ENCODE measurements at places on chromosomes 13 and 19.

GRCh38 chr13:50126993-50127725 lies 111.9 kb downstream of the KCNRG start:
- no peak for DNase-seq

GRCh38 chr13:109611912-109612691 lies 174.3 kb downstream of the IRS2 start:
- no peak for DNase-seq

DNA sequence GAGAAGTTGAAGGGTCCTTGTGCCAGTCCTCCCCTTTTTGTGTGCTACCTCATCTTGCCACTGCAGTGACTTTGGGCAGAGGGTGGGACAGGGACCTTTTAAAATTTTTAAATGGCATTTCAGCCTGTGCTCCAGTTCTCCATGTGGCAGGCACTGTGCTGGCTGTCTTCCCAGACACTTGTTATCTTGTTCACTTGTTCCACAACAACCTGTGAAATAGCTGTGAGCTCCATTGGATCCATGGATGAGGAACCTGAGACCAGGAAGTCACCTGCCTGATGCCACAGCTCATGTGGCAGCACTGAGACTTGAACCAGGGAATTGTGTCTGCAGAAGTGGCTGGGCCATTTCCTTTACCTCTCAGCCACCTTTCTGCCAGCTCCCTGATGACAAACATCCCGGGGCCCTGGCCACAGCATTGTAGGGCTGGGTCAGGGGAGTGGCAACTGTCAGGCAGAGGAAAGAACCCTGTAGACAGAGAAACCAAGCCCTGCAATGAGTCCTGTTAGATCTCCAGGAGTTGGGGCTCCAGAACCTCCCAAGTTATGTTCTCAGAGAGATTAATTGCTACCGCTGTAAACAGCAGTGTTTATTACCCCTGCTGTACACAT lies 6.4 kb downstream of the EGLN2 start:
- DNase-seq = no peak

DNA sequence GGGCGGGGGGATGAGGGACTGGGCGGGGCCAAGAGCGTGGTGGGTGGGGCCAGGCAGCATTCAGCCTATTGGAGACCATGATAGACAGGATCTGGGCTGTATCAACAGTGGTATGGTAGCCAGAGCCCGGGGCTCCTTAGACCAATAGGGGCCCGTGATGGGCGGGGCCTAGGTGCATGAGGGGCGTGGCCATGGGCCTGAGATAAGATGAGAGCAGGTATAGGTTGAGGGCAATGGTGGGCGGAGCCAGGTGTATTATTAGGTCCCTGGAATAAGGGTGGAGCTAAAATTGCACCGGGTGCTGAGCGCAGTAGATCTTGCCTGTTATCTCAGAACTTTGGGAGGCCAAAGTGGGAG lies 5.3 kb downstream of the ABCA7 start:
- no peak for DNase-seq

GRCh38 chr13:53569453-53569852 lies 540.8 kb downstream of the OLFM4 start:
- DNase-seq = no peak

DNA sequence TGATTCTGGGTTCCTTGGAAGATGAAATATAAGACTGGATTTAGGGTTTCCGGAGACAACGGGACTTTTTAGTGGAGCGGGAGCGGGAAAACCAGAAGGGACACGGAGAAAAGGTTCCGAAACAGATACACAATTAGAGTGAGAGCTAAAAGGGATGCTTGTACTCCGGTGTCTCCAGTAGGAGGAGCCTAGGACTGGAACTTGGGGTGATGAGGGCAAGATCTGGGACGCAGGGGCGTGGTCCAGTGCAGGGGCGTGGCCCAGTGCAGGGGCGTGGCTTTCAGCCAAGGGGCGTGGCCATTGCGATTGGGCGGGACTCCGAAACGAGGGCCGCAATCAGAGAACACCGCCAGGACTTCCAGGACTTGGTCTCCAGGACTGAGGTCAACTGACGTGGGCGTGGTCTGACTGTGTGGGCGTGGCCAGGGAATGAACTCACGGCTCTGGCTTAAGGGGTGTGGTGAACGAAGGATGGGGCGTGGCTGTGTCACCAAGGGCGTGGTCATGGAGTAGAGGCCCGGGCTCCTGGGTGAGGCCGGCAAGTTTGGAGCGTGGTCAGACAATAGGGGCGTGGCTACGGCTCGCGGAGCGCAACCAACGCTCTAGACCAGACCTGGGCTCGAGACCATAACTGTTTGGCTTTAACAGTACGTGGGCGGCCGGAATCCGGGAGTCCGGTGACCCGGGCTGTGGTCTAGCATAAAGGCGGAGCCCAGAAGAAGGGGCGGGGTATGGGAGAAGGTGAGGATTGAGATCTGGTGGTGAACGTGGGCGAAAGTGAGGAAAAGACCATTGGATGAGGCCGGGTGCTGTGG lies at the start of gene DKKL1:
Gene DKKL1, plus strand, starts transcription at position 610 of the 815 bp plus-strand sequence. Its CDS starts 122 bp downstream, at position 732.
- no peak for DNase-seq

GRCh38 chr13:31674051-31674450 lies 65.3 kb upstream of the RXFP2 start:
- no peak for DNase-seq

DNA sequence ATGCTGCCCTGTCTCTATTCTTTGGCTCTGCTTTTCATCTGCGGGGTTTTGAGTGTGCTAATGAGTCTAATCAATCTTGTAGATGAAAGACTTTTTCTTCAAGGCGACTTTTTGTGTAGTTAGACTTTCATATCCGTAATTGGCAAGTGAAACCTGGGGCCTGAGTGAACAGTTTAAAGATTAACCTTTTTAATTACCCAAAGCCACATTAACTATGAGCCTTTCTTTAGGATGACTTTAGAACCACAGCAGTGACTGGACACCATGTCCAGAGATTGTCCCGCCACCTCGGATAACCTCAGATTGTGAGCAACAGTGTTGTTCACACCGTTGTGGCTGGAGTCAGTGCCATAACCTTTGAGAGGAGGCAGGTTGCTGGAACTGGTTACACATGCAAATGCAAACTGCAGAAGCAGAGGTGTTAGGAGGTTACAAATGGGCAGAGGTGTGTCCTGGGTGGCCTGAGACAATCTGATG lies 58.7 kb downstream of the SIAH3 start:
- no peak for DNase-seq

DNA sequence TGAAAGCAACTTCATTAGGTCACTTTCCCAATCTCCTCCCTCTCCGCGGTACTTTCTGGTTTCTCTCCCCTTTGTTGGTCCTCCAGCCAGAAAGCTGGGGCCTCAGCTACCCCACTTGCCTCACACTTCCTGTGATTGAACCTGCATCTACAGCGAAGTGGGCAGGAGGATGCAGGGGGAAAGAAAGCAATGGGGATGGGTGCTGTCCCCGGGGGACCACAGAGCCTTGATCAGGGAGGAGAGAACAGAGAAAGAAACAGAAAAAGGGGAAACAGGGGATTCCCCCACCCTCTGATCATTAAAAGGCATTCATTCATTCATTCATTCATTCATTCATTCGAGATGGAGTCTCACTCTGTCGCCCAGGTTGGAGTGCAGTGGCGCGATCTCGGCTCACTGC lies 74.2 kb downstream of the TRPM4 start:
- no peak for DNase-seq

DNA sequence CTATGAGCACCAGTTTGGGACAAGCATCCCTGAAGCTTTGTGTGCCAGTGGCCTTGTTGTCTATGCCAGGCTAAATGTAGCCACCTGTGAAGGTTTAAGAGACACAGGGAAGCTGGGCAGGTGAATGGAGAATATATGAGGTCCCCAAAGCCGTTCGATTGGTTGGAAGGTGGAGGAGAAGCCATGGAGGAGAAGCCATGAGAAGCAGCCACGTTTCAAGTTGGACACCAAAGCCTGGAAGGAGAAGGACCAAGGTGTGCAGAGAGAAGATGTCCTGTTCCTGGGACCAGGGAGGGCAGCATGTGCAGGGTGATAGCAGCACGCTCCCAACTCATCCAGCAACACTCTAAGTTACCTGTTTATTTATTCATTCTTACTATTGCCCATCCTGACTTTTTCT lies 432.3 kb upstream of the TSHZ3 start:
- no peak for DNase-seq

GRCh38 chr19:49844138-49845095 lies 6.5 kb upstream of the PTOV1 start:
- DNase-seq = no peak

GRCh38 chr13:100459747-100460146 lies 128.8 kb downstream of the GGACT start:
- no peak for DNase-seq

DNA sequence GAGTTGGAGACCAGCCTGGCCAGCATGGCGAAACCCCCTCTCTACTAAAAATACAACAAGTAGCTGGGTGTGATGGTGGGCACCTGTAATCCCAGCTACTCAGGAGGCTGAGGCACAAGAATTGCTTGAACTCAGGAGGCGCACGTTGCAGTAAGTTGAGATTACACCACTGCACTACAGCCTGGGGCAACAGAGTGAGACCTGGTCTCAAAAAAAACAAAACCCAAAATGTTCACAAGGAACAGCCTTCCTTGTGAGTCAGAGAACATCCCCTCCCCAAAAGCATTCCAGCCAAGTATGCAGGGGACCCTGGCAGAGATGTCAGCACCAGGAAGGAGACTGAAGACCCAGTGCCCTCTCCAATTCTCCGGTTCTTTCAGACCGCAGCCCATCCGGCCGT lies 314.9 kb upstream of the TSHZ3 start:
- no peak for DNase-seq

GRCh38 chr13:94968040-94968756 lies 255.9 kb upstream of the SOX21 start:
- peak; percentile 20 for DNase-seq
